ENCODE measurements at places on chromosomes 6 and 20.
A peak's percentile ranks its signal among the peaks of the same experiment; 100 is the strongest.

- DNase-seq = peak; percentile 63
Measured at GRCh38 chr20:12058216-12058615, 140.5 kb downstream of the BTBD3 start.

DNA sequence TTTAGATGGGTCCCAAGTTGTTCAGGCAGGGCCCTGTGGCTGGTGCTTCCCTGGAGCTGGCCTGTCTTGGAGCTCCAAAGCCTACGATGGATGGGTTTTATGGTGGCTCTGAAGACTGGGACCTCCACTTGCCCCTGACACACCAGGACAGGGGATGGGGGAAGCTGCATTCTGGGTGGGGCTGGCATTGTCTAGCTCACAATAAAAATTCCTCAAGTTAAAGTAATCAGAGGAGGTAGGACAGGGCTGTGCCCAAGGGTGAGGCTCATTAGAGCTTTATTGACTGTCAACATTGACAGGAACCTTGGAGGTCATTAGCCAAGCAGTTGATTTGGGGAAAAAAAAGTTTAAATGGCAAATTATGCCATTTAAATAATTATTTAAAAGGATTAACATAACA is 35.7 kb downstream of the TFAP2C start:
- DNase-seq = no peak

GRCh38 chr20:22371843-22372242 is 212.5 kb downstream of the FOXA2 start:
- no peak for DNase-seq

DNA sequence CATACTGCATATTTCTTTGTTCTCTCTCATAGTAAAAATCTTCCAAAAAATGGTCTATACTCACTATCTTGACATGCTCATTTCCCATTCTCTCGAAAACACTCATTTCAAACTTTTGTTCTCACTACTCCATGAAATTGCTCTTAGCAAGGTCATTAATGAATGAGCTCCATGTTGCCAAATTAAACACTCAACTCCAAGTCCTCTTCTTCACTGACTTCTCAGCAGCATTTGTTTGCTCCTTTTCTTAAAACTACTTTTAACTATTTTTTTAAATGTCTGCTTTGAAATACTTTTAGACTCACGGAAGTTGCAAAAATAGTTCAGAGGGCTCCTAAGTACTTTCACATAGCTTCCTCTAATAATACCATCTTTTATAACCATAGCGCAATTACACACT is 274.0 kb upstream of the PREP start:
- DNase-seq = no peak

- no peak for DNase-seq
Measured at GRCh38 chr20:37344506-37345338, 1.2 kb upstream of the SRC start.

- DNase-seq = no peak
Measured at GRCh38 chr6:3457710-3458602, 1.1 kb upstream of the SLC22A23 start.

GRCh38 chr6:19465760-19466159 is 371.4 kb upstream of the ID4 start:
- peak; percentile 83 for DNase-seq

GRCh38 chr20:47233333-47234188 is 122.9 kb downstream of the ZMYND8 start:
- DNase-seq = peak; percentile 30
